ENCODE measurements at places on chromosomes 5 and 9. TPM values are rescaled to one million over a fixed set of nuclear protein-coding genes. Genes with fewer than 3 reads are reported as not detected.

DNA sequence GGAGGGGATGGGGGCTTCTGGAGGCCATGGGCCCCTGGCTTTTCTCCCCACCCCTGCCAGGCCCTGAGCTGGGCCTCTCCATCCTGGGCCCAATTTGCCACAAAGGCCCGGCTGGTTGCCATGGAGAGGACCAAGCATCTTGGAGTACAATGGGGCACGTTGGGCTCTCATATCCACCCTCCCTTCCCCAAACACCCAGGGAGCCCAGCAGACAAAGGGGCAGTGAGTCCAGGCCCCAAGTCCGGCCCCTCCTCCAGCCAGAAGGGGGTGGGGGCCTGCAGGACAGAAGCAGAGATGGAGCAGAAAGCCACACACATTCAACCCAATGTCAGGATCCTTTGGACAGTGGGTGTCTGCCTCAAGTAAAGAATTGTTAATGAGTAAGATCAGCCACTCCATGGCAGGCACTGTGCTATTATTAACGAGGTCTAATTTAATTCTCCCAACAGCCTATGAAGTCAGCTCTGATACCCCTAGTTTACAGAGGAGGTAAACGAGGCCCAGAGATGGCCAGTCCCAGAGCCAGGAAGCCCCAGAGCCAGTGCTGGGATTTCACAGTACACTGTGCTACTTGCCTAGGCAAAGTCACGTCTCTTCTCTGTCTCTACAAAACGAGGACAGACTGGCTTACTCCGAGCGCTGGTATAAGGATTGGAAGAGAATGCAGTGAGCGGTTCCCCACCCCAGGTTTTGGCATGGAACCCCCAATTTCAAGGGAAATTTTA is 2.3 kb downstream of the CRB2 start:
- no peak for DNase-seq

DNA sequence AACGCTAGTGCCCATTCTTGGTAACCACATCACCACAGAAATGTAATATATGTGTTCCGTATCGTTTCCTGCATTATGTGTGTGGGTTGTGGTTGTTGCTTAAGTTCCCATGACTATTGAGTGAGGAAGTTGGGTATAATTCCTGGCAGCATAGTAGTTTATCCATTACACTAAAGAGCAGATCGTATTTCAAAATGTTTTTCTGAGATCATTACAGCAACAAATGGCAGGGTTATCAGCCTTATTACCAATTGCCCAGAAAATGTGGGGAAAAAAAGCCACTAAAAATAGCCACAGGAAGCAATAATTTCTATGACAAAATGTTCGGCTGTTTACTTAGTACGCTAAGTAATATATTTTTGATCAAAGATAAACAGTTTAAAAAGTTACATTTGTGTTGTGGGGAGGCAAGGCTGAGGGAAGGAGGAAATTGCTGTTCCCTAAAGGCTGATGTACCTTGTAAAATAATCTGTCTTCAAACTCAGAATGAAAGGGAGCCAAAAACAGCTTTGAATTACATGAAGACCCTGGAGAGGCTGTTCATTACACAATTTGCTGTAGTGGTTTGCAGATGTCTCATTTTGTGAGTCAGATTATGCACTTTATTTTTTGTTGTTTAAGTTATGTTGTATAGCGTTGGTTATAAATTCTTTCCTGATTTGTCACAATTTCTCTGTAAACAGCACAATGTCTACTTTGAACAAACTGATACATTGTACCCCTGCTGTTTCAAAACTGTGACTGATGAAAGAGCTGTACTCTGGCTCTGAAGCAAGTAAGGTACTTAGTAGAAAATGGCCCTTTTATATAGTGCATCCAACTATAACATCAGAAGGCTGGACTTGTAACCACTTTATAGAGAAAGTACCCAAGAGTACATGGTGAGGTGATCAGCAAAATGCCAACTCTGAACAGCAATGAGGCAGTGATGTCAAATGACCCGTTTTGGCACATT is 1028.5 kb downstream of the NR2F1-AS1 start:
- no peak for DNase-seq

GRCh38 chr9:23823986-23824829 is 1.8 kb downstream of the ELAVL2 start:
- no peak for DNase-seq

- DNase-seq = no peak
These were observed 55.4 kb downstream of the STK32A start for GRCh38 chr5:147290261-147290660.

DNA sequence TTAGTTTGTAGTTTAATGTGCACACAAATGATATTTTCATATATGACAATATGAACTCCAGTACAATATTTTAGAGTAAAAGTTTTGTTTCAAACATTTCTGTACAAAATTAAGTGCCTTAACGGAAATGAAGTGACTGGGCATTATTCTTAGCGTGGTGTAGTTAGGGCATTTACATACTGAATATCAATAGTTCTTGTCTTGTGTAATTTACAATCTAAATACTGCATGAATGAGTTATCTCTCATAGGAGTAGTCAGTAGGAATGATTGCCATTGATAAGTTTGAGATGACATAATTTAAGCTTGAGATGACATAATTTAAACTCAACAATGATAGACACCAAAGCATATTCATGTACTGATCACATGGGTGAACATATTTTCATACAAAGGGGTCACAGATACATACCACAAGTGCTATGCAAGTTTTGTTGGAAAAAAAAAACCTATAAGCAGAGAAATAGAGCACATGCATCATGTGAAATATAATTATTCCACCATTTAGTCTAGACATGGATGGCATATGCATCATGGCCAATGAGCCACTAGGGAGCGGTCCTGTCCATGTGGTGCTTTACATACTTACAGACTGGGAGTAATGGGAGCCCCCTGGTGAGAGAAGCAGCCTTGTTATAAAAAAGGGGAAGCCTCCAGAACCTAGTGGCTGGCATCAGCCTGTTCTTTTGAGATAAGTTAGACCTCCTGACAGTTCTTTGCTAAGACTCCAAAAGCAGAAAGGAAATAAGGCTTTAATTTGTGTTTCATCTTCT is 1523.9 kb downstream of the MAT2B start:
- DNase-seq = no peak

GRCh38 chr9:78479441-78479840 is 182.5 kb downstream of the PSAT1 start:
- no peak for DNase-seq

DNA sequence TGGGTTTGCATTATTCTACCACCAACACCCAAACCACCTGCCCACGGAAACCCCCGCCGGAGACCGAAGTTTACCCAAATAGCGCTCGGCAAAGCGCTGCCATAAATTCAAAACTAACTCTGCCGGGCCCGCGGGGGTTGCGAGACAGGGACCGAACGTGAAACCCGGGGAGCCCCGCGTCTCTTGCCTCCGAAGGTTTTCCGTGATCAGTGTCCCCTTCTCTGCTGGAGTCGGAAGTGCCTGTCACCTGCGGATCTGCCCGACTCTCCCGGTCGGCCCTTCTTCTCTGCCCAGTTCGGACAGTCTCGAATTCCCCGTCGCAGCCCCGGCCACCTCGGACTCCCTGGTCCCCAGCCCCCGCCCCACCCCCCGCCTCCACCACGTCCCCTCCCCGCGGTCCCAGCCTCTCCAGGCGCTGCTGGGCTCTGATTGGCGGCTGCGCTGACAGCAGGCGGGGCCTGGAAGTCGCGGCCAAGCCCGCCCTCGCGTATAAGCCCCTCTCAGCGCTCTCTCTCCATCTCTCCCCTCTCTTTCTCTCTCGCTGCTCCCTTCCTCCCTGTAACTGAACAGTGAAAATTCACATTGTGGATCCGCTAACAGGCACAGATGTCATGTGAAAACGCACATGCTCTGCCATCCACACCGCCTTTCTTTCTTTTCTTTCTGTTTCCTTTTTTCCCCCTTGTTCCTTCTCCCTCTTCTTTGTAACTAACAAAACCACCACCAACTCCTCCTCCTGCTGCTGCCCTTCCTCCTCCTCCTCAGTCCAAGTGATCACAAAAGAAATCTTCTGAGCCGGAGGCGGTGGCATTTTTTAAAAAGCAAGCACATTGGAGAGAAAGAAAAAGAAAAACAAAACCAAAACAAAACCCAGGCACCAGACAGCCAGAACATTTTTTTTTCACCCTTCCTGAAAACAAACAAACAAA is at the start of gene RORB:
RORB (plus strand) TSS at position 517 of the 929 bp plus-strand sequence. CDS start 642 bp downstream, outside the sequence.
- no peak for DNase-seq

- no peak for DNase-seq
These were observed 36.5 kb downstream of the KIF2A start for GRCh38 chr5:62342476-62342837.

- no peak for DNase-seq
These were observed 126.4 kb downstream of the MAT2B start for GRCh38 chr5:163631856-163632255.

DNA sequence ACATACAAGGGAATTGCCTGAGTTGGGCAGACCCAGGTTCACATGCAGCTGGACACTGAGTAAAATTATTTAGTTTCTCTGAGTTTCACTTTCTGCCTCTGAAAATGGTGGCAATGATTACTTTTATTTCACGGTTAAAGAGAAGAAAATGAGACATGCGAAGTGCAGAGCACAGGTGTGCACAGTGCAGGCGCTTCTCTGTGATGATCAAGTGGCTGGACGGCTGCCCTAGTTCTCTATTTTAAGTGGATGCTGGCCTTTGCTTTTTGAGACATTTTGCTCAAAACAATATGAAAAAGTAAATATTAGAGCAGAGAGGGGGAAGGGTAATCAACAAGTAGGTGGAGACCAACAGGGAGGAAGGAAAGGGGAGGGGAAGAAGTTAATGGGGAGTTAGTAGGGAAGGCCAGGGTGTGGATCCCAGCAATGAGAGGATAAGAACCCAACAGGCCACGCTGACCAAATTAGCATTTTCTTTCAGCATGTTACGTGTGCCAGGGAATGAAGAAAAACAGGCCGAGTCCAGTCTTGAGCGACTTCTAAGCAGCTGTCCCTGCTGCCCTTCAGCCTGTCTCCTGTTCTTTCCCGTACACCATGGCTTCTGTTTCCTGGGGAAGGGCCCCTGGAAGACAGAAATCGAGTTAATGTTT is 16.1 kb downstream of the SNX18 start:
- no peak for DNase-seq

- no peak for DNase-seq
These were observed 72.6 kb downstream of the SH3RF2 start for GRCh38 chr5:146009020-146009419.

DNA sequence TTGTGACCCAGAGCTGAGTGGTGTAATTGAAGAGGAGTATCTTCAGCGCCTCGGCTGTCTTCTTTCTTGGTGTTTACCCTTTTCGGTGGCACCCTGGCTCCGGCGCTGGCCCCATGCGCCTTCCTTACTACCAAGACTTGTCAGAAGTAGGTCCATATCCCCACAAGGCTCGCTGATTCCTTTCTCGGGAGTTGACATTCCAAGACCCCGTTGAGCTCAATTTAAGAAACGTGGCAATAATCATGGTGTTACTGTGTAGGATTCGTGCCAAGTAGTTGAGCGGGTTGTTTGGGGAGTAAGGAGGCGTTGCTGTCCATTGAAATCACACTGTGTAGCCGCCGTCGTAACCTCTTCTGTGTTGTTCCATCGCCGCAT is 795 bp downstream of the NDUFAF2 start:
- DNase-seq = no peak

DNA sequence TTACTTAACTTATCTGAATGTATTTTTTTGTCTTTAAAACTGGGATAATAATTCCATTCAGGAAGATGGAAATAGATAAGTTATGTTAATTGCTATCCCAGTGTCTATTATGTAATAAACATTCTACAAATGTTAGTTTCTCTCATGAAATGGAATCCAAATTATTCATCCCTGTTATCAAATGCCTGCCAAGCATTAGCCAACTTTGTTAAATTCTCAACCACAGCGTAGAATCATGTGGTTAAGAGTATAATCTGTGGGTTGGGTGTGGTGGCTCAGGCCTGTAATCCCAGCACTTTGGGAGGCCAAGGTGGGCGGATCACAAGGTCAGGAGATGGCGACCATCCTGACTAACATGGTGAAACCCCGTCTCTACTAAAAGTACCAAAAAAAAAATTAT is 912.9 kb upstream of the SEMA6A start:
- DNase-seq = no peak

GRCh38 chr5:22998774-22999173 is 145.6 kb upstream of the CDH12 start:
- no peak for DNase-seq

PROB1 gene
- 2.6 TPM for polyA plus RNA-seq

AK8 gene
- polyA plus RNA-seq = 2.0 TPM

ASPN gene
- 33.5 TPM for polyA plus RNA-seq

Data from left renal pelvis (tissue), 4 donors.